ENCODE measurements at places on chromosomes 11 and 22.

DNA sequence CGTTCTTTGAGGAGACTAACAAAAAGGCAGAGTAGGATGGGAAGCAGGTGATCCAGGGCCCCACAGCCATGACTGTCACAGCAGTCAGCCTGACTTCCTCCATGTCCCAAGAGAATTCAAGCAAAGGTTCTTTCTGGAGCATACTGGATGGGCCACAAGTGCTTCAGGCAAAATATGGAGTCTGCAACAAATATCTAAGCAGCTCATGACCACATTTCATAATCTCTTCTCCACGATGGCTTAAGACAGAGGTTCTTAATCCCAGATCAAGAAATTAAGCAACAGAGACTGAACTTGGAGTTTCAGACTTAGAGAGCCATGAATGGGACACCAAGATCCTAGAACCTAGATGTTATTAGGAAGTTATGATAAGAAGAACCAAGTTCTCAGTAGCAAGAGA lies 31.6 kb downstream of the GUCY1A2 start:
- DNase-seq = no peak

DNA sequence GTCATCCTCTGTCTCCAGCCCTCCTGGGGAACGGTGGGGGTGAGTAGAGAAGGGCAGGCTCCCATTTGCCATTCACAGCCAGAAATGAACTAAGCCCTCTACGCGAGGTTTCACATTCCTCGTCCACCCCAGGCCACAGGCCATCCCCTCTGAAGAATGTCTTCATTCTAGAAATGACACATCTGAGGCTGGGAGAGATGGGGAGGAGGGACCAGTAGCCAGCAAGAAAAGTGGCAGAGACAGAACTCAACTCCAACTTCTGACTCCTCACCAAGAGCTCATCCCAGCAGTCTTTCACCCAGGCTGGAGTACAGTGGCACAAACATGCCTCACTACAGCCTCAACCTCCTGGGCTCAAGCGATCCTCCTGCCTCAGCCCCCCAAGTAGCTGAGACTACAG lies 3.4 kb downstream of the CTSF start:
- DNase-seq = no peak

- no peak for DNase-seq
Measured at GRCh38 chr11:114040706-114041211, 18.8 kb upstream of the ZBTB16 start.

DNA sequence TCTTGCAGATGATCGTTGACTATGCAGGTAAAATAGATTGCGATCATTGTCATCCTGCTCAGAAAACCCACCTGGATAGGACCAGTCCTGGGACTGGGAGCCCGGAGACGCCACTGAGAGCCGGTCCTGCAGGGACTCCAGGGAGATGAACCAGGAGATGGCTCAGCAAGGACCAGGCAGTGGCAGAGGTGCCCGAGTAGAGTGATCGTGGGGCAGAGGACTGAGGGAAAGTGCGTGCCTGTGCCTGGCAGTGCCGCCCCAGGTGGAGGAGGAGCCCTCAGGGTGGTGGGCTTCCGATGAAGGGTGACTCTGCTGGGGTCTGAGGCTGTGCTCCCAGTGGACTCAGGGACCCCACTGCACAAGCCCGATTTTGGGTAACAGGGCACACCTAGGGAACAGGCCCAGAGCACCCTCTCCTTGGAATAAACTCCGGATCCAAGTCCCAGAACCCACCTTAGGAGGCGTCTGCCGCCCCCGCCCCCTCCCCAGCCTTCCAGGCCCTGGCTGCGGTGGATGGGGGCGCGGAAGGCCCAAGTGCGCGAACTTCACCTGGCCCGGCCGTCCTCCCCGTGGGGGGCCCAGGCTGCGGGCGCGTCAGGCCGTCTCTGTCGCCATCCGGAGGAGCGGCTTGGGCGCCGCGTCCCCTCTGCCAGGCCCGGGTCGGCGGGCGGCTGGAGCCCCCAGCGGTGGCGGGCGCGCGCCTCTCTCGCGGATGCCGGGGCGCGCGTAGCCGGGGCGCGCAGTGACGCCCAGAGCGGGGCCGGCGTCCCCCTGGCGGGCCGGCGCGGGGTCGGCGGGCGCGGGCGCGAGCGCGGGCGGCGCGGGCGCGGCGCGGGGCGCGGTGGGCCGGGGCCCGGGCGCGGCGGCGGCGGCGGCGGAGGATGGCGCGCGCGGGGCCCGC lies 1338.8 kb downstream of the BRD1 start:
- no peak for DNase-seq

- DNase-seq = no peak
Measured at GRCh38 chr11:109970516-109971183, 122.5 kb upstream of the ZC3H12C start.

DNA sequence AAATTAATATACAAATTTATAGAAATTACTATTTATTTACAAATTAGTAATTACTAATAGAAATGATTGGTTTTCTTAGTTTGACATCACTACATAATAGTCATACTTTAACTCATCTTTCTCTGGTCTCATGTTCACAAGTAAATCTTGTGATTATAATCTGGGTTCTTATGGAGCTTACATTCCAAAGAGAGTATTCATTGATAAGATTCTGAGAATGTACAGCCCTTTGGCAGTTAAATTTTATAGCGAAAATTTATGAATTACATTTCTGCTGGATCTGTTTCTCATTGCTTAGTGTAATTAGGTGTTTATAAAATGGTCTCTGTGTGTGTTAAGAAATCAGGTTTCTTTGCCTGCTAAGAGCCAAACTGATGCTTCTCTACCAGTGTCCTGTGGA lies 175.2 kb downstream of the TMEM135 start:
- no peak for DNase-seq

DNA sequence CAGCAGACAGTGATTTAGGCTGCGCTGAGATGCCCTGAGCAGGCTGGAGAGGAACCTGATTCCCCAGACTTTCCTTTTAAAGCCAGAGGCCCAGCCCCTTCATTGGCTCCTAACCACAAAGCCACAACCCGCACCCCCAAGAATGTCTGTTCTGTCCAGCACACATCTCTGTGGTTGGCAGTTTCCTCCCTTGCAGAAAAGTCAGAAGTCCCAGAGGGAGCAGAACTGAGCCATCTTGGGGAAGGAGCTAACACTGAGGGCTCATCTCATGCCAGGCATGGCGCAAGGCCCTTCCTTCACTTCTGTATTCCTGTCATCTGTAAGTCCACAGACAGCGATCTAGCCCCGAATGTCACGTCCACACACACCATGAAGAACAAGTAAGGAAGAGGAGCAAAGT lies 97.1 kb upstream of the SYT13 start:
- no peak for DNase-seq

- DNase-seq = no peak
Measured at GRCh38 chr11:38460896-38461295, 1862.9 kb upstream of the RAG2 start.

DNA sequence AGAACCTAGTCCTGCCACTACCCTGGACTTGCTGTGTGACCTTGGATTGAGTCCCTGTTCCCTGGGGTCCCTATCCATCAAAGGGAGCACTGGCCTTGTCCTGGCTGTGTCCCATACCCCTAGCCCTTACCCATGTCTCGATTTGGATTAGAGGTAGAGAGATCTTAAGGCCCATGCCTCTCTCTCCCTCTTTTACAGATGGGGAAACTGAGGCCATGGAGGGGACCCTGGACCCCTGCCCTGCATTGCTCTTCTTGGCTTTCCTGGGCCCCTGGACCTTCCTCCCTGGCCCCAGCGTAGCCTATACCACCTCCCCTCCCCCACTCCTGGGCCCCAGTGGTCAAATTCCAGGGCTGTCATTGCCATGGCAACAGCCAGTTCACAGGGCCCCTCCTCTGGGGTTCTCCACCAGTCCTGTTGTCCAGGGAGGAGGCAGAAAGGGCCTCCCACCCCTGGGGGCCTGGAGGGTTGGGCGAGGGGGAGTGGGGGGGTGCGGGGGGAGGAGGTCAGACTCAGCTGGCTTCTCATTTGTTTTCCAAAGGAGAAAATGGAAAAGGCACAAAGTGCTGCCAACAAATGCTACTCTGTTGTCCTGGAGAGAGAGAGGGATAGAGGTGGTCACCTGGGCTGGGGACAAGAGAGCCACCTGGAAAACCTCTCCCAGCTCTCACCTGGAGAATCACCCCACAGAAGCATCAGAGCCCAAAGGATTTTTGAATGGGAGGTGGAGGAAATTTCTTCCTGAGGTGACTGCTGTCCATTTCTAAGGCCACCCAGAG lies 23.3 kb downstream of the ARHGEF17 start:
- no peak for DNase-seq

- DNase-seq = no peak
Measured at GRCh38 chr22:43931771-43932170, 8.2 kb downstream of the PNPLA3 start.

GRCh38 chr11:96275801-96276594 lies 67.0 kb downstream of the MAML2 start:
- no peak for DNase-seq

DNA sequence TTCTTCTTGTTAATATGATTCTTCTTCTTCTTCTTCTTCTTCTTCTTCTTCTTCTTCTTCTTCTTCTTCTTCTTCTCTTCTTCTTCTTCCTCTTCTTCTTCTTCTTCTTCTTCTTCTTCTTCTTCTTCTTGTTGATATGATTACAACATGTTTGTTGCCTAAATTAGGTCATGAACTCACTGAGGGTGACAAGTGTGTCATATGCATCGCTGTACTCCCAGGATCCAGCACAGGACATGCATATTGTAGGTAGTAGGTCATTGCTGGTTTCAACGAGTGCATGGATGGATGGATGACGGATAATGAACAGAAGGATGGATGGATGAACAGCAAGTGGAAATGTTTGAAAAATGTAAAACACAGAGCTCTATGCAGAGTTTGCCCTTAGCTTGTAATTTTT lies 14.9 kb upstream of the PVALB start:
- no peak for DNase-seq

- DNase-seq = no peak
Measured at GRCh38 chr11:86807360-86807759, 7.0 kb downstream of the PRSS23 start.

GRCh38 chr11:110185121-110185591 lies 92.0 kb downstream of the ZC3H12C start:
- DNase-seq = no peak

Data from activated naive CD4-positive, alpha-beta T cell treated with Interleukin-2 at 50 U/mL for 16 hours (primary cell).